Activated T-cell treated with anti-CD3 and anti-CD28 coated beads for 48 hours (primary cell): ENCODE measurements at places on chromosomes 7 and 10.

- DNase-seq = no peak
These were observed 201.6 kb downstream of the SEMA3D start for GRCh38 chr7:84985073-84985784.

DNA sequence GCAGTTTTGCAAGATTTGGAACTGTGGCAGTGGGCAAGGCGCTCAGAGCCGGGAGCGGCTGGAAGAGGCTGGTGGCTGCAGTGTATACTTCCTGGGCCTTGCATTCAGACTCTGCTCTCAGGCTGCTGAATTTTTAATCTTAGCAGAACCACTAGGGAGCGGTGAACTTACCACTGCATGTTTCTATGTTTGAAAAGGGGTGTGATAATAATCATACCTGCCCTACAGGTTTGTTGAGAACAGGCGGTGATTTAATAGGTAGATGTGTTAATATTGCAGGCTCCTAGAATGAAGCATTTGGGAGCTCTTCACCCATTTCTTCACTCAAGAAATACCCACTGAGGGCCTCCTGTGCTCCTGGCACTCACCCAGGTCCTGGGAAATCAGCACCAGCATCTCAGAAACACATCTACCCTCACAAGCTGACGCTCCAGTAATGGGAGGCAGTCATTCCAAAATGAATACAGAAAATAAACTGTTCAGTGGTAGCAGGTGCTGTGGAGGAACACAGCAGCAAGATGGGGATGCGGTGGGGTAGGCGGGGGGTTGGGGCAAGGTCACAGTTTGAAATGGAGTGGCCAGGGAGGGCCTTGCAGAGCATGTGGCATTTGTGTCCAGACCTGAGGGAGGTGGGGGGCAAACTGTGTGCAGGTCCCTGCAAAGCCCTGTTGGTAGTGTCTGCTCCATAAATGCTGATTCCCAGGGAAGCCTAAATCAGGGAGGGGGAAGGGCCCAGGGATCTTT is 41.0 kb downstream of the VWA2 start:
- no peak for DNase-seq

GRCh38 chr7:144519925-144520324 is 116.4 kb upstream of the NOBOX start:
- no peak for DNase-seq

- DNase-seq = no peak
These were observed 123.3 kb downstream of the CNNM2 start for GRCh38 chr10:103041391-103041790.

DNA sequence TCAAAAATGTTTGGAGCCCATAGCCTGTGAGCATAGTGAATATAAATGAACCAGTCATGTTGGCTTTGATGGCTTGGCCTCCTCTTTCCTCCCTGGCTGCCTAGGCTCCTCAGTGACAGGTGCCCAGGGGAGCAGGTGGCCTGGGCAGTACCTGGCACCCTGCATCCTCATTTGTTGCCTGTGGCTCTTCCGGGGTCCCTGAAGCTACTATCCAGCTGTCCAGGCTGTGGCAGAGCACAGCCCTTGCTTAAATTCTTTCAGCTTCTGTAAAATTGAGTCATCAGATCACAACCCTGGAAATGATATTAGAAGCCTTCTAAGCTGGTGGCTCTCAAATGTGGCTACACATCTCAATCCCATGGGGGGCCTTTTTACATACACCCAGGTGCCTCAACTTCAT is 525.4 kb downstream of the GALNT17 start:
- no peak for DNase-seq

GRCh38 chr7:100080907-100081534 is 502 bp downstream of the ZNF3 start:
- DNase-seq = no peak

GRCh38 chr10:21166557-21167287 is 269.6 kb upstream of the NEBL start:
- no peak for DNase-seq

DNA sequence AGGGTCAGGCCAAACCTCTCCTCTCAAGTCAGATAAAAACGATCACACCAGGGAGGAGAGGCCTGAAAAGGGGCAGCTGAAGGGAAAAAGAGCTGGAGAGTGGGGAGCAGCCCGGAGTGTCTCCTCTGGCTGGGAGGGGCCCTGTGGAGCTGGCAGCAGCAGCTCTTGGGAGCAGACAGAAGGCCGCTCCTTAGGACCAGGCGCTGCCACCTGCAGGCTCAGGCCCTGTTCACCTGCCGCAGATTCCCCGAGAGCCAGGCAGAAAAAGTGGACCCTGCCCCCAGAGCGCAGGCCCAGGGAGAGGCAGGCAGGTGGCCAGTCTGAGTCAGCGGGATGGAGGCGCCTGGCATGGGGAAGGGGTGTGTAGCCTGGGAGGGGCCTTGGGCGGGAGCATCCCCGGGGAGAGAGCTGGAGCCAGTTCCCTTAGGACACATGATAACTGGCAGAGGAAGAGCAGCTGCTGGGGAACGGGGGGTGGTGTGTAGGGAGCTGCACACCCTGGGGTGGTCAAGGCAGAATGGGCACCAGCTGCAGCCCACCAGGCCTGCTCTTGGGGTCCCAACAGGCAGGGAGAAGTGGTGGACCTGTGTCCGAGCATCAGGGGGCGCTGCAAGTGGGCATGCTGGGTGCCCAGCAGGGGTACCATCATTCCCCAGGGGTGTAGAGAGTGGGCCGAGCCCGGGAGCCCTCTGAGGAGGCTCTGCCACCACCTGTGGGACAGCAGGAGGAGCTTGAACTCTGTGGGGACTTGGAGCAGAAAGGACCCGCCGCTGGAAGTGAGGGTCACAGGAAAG is 177.2 kb upstream of the RHEB start:
- no peak for DNase-seq

- DNase-seq = no peak
These were observed 1.3 kb upstream of the TM9SF3 start for GRCh38 chr10:96588060-96588554.

GRCh38 chr7:44541028-44541869 is at the start of gene NPC1L1:
TSS of gene NPC1L1 (minus strand) at chr7:44541330. CDS start at chr7:44541259, 71 bp downstream.
- DNase-seq = no peak

- no peak for DNase-seq
These were observed 485.2 kb downstream of the SORCS1 start for GRCh38 chr10:106679314-106679713.

GRCh38 chr10:44014644-44015250 is 366.1 kb upstream of the ZNF32 start:
- DNase-seq = no peak

GRCh38 chr7:40009301-40009700 is 59.2 kb downstream of the CDK13 start:
- no peak for DNase-seq

- no peak for DNase-seq
These were observed 197.5 kb upstream of the CSTF2T start for GRCh38 chr10:51896849-51897248.

- DNase-seq = no peak
These were observed 96.7 kb upstream of the SLC25A13 start for GRCh38 chr7:96418581-96418980.
